ENCODE measurements at places on chromosomes 16 and 17. TPM values are rescaled to one million over a fixed set of nuclear protein-coding genes. Genes with fewer than 3 reads are reported as not detected.

The EPN3 gene
- total RNA-seq, result not detected

The SPNS2 gene
- 56.2 TPM for total RNA-seq

GRCh38 chr17:18889658-18890057 lies 31.7 kb downstream of the PRPSAP2 start:
- no peaks in the 10 kb centered on the region for H3K27me3 ChIP-seq
- H3K27ac ChIP-seq, result no peak overlapping the region
- no peak for DNase-seq
- no peak overlapping the region for H3K4me3 ChIP-seq

The USP43 gene
- not detected for total RNA-seq

DNA sequence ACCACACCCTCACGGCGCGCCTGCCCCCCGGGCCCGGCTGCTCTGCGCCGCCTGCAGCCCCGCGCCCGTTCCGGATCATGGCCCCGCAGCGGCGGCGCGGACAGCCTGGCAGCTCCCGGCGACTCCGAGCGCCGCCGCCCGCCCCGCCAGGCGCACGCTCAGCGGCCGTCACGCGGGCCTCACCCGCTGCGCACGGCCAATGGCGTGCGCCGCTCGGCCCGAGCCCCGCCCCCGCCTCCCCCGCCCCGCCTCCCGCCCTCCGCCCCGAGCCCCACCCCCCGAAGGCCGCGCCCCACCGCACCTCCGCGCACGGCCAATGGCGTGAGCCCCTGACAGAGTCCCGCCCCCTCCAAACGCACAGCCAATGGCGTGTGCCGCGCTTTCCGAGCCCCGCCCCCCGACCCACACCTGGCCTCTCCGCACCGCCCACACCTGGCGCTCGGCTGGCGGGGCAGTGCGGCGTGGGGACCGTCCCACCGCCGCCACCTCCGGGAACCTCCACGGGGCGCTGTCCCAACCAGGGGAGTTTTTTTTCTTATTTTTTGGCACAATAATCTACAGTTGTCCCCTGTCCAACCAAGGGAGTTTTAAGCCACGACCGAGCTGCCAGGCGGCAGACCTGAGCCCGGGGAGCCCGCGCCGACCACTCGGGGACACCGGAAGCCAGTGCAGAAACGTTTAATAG lies at the start of gene PCYT2:
Gene PCYT2 (minus strand): TSS at position 123 of the 685 bp plus-strand sequence. CDS start 44 bp downstream, at position 79.
- no peaks in the 10 kb centered on the region for H3K4me1 ChIP-seq
- H3K27me3 ChIP-seq, result no peaks in the 10 kb centered on the region
- no peaks in the 10 kb centered on the region for H3K36me3 ChIP-seq
- peak within 1 kb of the TSS; percentile 72 for H3K4me3 ChIP-seq

The SKAP1 gene
- 0.84 TPM for total RNA-seq

- no peaks in the 10 kb centered on the region for H3K27me3 ChIP-seq
- H3K27ac ChIP-seq, result no peak overlapping the region
- no peak for DNase-seq
- no peak overlapping the region for H3K4me3 ChIP-seq
- H3K36me3 ChIP-seq, result peaks cover 3% of the 10 kb centered on the region
- no peaks in the 10 kb centered on the region for H3K4me1 ChIP-seq
Observed at GRCh38 chr16:491220-491919, 36.1 kb upstream of the CAPN15 start.

GRCh38 chr17:282912-283882 lies 69.4 kb downstream of the RPH3AL start:
- H3K27ac ChIP-seq, result no peak overlapping the region
- DNase-seq, result peak; percentile 34
- no peaks in the 10 kb centered on the region for H3K27me3 ChIP-seq

DNA sequence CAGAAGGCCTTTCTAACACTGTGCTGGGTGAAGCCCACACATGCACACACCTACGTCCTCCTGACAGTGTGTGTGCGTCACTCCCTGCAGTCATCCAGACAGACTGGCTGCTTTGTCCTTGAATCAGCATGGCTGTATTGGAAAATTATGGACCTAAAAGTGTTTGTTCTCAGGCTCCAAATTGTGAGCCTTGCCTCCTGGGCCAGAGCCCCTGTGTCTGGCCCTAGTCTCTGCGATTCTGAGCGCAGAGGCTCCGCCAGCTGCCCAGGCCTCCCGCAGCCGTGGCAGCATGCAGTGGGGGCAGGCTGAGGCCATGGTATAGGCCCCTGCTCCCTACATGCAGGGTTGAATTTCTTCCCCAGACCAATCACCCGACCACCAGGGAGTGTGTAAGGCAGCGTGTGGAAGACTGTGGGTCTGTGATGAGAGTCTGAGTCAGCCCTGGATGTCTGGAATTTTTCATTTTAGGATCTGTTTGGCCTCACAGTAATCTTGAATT lies 166.9 kb downstream of the LGALS9B start:
- H3K27ac ChIP-seq, result peak overlapping the region; percentile 30
- H3K4me3 ChIP-seq, result no peak overlapping the region
- no peaks in the 10 kb centered on the region for H3K27me3 ChIP-seq
- H3K36me3 ChIP-seq, result no peaks in the 10 kb centered on the region
- no peaks in the 10 kb centered on the region for H3K4me1 ChIP-seq

DNA sequence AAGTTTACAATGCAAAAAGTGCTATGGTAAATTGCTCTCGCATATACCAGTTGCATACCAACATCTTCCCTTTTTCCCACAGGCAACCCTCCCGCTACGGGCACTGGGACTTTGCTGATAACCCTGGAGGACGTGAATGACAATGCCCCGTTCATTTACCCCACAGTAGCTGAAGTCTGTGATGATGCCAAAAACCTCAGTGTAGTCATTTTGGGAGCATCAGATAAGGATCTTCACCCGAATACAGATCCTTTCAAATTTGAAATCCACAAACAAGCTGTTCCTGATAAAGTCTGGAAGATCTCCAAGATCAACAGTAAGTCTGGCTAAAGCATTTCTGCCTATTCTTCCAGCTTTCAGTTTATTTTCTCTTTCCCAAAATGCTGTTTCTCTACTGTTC lies 27.9 kb upstream of the HSBP1 start:
- DNase-seq, result no peak
- no peaks in the 10 kb centered on the region for H3K36me3 ChIP-seq
- no peak overlapping the region for H3K27ac ChIP-seq
- H3K4me1 ChIP-seq, result peaks cover 2% of the 10 kb centered on the region

- H3K27ac ChIP-seq, result peak overlapping the region; percentile 11
- H3K4me1 ChIP-seq, result no peaks in the 10 kb centered on the region
- H3K27me3 ChIP-seq, result no peaks in the 10 kb centered on the region
Observed at GRCh38 chr16:30875871-30876801, 17.7 kb downstream of the BCL7C start.

DNA sequence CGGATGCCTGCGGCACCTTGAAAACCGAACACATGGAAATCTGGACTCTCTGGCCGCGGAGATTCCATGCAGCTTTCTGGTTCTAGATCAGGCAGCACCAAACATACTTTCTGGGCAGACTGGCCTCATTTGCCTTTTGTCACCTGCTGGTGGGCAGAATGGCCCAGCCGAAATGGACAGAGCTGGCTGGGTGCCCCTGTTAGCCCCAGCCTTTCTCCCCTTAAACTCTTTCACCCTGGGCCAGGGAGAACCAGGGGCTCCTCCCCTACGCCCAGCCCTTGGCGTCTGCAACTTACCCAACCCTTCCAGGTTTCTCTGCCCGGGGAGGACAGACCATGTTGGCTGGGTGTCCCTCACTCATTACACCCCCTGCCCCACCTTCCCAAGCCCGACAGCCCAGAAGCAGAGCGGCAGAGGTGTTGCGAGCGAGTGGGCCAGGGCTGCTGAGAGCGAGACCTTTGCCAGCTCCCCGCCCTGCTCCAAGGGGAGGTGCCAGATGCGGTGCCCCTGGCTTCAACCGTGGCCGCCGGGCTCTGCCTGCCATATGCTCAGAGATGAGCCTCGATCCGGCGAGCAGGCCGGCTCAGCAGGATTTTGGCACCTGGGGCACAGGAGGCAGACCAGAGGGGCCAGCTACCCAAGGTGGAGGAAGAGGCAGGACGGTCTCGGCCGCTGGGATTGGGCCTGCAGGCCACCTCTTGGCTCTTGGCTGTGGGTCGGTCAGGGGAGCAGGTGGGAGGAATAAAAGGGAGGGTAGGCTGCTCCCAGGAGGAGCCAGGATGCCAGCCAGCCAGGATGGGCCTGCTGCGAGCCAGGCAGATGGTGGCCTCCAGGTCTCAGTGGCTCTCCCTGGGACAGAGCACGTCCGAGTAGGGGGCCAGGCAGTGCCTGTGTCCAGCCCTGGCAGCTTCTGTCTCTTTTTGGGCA lies 191.3 kb downstream of the NTN1 start:
- no peak overlapping the region for H3K4me3 ChIP-seq
- H3K4me1 ChIP-seq, result no peaks in the 10 kb centered on the region
- H3K27ac ChIP-seq, result no peak overlapping the region
- peak; percentile 67 for DNase-seq
- no peaks in the 10 kb centered on the region for H3K27me3 ChIP-seq
- H3K36me3 ChIP-seq, result no peaks in the 10 kb centered on the region

The FAM83G gene
- total RNA-seq, result 7.1 TPM

DNA sequence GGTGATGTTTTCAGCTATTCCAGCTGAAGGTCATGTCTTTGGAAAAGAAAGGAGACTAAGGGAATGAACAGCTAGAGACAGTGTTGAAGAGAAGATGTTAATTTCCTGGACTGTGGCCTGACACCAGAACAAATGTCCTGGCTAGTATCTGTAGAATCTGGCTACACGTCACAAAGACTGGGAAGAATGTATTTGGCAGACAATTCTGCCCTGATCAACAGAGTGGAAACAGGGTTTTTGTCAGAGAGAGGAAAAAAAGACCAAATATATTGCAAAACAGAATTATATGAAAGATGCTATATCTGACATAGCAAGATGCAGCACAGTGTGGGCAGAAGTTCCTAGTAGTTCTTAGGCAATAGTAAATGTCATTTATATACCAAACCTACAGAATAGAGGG lies 17.0 kb upstream of the ANKFN1 start:
- H3K36me3 ChIP-seq, result no peaks in the 10 kb centered on the region
- no peaks in the 10 kb centered on the region for H3K27me3 ChIP-seq

DNA sequence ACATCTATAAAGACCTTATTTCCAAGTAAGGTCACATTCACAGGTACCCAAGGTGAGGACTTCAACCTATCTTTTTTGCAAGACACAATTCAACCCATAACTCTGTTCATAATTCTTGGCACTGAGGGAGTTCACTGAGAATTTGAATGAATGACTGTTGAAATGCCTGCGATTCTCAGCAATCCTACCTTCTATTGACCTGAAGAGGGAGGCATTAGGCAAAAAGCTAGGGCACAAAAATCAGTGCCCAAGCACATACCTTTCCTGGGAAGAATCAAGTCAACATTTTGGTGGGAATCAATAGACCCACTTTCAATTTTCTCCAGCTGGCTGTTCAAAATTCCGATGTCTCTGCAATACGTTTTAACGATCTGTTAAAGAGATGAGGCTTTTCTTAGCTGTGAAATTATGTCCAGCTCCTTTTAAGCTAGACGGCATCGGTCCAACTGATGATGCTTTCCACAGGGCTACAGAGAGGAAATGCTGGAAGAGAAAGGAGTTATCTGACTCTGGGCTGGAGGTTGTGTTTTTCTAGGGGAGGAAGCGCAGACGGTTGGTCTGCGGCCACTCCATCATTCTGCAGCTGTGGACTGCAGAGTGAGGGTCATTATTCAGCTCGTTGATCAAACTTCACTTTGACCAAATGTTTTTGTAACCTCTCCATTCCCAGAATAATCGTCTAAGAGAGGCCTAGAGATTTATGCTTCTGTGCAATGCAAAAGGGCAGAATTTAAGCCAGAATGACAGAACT lies 25.2 kb downstream of the BCO1 start:
- no peaks in the 10 kb centered on the region for H3K4me1 ChIP-seq
- no peak overlapping the region for H3K27ac ChIP-seq
- H3K4me3 ChIP-seq, result no peak overlapping the region
- no peaks in the 10 kb centered on the region for H3K36me3 ChIP-seq

The ENPP7 gene
- not detected for total RNA-seq

- no peaks in the 10 kb centered on the region for H3K27me3 ChIP-seq
- H3K4me3 ChIP-seq, result no peak overlapping the region
- H3K4me1 ChIP-seq, result no peaks in the 10 kb centered on the region
Observed at GRCh38 chr16:24568392-24568791, 29.0 kb downstream of the RBBP6 start.

The KRT33B gene
- total RNA-seq, result not detected

The FLII gene
- 299 TPM for total RNA-seq

Measured in aorta (tissue), 5 donors.